ENCODE measurements at places on chromosomes 12 and 14.

- DNase-seq = no peak
These were observed 38.7 kb upstream of the TBX5 start for GRCh38 chr12:114444422-114445279.

DNA sequence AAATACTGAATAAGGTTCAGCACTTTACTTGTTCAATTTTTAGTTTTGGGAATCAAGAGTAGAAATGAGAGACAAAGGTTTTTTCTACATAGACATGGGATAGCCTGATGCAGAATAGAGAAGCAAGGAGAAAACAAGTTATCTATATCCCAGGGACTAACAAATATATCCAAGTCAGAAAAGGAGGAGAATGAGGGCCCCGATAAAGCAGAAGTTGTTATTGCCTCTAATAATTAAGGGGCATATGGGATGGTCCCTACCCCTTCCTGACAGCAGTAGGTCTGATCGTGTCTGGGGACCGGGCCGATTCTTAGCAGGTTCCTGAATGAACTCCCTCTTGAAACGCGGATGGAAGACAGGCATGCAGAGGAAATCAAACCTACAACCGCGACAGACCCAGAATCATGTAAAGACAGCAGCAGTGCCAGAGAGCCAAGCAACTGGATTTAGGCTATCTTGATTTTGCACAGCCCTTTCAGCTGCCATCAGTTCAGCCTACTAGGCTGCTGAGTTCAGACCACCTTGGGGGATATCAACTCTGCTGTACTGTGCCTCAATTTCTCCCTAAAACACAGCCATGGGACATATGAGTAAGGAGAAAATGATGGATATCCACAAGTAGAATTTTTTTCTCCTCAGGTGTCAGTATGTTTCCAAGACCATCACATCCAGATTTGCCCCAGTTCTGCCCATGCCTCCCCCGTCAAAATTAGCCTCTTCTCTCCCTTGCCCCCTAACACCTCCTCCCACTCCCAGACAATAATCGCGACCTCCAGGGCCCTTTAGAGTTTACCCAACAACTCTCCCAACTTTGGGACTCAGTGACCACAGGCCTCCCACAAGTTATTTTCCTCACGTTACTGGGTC, 706 bp downstream of the PRMT5 start:
- no peak for DNase-seq

DNA sequence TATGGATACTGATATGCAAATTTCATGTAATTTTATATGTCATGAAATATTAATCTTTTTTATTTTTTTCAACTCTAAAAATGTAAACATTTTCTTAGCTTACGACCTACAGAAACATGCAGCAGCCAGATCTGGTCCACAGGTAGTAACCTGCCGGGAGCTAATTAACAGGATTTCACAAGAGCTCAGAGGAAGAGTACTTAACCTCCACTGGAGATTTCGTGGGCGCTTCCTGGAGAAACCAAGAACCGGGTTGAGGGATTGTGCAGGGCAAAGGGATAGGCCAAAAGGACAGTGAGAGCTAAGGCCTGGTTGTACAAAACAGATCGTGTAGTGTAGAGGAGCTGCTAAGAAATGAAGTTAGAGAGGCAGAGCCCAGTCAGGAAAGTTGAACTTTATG, 315.7 kb downstream of the PAWR start:
- no peak for DNase-seq

DNA sequence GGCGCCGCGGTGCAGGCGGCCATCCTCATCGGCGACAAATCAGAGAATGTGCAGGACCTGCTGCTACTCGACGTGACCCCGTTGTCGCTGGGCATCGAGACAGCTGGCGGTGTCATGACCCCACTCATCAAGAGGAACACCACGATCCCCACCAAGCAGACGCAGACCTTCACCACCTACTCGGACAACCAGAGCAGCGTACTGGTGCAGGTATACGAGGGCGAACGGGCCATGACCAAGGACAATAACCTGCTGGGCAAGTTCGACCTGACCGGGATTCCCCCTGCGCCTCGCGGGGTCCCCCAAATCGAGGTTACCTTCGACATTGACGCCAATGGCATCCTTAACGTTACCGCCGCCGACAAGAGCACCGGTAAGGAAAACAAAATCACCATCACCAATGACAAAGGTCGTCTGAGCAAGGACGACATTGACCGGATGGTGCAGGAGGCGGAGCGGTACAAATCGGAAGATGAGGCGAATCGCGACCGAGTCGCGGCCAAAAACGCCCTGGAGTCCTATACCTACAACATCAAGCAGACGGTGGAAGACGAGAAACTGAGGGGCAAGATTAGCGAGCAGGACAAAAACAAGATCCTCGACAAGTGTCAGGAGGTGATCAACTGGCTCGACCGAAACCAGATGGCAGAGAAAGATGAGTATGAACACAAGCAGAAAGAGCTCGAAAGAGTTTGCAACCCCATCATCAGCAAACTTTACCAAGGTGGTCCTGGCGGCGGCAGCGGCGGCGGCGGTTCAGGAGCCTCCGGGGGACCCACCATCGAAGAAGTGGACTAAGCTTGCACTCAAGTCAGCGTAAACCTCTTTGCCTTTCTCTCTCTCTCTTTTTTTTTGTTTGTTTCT, 1.7 kb downstream of the HSPA2 start:
- DNase-seq = no peak

DNA sequence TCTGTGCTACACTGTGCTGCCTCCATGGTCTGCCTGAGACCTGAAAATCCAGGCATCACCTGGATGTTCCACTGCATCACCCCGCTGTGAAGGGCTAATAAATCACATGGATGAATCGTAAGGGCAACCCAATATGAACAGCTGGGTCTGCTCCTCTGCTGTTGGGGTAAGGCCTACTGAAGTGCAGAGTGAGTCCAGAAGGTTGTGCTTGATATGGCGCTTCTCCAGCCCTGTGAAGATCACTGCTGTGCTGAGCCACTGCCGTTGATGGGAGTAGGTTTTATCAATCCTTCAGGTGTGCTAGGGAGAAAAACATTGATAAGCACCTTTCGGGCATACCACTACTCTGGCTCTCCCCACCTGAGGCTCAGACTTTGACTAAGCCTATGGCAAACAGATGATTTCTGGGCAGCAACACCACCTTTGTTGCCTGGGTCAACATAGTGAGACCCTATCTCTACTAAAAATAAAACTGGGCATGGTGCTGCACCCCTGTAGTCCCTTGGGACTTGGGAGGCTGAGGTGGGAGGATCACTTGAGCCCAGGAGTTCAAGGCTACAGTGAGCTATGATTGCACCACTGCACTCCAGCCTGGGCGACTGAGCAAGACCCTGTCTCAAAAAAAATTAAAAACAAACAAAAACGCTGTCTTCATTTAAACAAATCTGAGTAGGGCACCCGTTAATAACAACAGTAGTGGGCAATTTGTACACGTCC, 1.7 kb downstream of the ACVRL1 start:
- no peak for DNase-seq

DNA sequence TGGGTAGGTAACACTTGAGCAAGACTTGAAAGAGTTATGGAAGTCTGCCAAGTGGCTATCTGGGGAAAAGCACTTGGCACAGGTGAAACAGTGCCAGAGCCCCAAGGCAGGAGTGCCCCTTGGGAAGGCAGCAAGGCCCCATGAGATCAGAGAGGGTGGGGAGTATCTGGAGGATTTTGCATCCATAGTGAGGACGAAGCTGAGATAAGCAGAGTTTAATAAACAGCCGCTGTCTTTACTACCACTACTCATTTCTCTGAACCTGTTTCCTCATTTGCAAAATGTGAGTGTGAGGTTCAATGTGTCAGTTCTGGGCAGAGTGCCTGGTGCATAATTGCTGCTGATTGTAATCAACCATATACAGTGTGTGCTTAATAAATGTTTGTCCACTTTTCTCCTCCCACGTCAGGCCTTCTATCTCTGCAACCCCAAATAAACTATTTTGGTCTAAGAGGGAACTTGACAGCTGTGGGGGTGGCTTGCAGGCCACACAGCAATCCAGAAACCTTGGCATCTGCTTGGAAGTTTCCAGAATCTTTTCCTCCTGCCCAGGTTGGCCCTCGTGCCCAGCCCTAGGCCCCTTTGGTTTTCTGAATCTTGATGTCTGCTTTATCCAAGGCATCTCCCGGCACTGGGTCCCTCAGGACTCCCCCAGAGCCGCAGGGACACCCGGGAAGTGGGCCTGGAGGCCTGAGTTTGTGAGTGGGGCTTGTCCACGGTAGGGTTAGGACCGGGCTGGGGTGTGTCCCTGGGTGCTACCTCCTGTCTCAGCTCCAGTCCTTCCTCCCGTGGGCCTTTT, 4.5 kb downstream of the ABCB9 start:
- DNase-seq = no peak

DNA sequence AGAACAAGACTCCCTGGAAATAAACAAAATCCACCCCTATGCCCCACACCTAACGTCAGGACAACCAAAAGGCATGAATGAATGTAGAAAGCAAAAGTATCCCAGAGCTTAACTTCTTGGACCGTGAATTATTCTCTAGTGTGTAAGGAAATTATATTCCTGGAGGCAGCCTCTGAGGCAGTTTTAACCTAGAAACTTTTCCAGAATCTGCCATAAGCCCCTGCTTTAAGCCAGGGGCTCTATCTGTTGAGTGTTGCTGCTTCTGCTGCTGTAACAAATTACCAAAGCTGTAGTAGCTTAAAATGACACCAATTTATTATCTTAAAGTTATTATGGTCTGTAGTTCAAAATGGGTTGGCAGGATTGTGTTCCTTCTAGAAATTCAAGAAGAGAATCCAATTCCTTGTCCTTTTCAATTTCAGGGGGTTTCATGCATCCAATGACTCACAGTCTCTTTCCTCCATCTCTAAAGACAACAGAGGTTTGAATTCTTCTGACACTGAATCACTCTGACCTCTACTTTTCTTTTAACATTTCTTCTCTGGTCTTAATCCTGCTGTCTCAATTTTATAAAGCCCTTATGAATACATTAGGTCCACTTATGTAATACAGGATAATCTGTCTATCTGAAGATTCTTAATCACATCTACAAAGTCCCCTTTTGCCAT, 242.7 kb downstream of the ATXN7L3B start:
- DNase-seq = no peak

GRCh38 chr12:8644345-8645248, 18.0 kb downstream of the MFAP5 start:
- DNase-seq = no peak

- no peak for DNase-seq
These were observed 137.2 kb upstream of the DHRS4 start for GRCh38 chr14:23816371-23816770.

DNA sequence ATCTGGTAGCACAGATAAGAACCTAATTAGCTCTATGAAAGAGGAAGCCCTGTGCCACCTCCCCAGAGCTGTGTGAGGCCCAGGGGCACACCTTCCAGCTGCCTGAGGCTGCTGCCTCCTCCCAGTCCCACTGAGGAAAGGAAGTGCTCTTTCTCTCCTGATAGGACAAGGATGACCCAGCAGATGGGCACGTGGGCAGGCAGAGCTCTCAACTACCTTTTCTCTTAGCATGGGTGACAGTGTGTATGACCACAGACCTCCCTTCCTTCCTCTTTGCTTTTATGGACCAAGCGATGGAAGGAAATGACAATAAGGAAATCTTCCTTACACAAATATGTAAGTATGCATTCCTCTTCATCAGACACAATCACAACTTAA, 127.6 kb upstream of the AMIGO2 start:
- no peak for DNase-seq

GRCh38 chr12:1795221-1795784, 25.1 kb upstream of the LRTM2 start:
- no peak for DNase-seq

DNA sequence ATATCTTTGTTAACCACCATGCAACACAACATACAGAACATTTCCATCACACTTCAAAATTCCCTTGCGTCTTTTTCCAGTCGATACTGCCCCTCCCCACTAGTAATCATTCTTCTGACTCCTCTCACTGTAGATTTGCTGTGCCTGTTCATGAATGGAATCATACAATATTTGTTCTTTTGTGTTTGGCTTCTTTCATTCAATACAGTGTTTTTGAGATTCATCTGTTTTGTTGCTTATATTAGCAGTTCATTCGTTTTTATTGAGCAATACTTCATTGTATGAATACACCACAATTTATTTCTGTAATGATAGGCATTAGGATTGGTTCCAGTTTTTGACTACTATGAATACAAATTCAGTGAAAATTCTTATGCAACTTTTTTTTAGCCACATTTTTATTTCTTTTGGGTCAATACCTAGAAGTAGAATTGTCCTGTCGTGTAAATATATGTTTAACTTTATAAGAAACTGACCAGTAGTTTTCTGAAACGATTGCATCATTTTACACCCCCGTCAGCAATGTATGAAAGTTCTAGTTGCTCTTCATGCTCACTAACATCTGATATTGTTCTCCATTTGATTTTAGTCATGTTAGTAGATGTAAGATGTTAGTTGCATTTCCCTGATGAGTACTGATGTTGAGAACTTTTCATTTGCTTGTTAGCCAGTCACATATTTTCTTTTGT, 127.5 kb downstream of the TGFB3 start:
- DNase-seq = peak; percentile 84

DNA sequence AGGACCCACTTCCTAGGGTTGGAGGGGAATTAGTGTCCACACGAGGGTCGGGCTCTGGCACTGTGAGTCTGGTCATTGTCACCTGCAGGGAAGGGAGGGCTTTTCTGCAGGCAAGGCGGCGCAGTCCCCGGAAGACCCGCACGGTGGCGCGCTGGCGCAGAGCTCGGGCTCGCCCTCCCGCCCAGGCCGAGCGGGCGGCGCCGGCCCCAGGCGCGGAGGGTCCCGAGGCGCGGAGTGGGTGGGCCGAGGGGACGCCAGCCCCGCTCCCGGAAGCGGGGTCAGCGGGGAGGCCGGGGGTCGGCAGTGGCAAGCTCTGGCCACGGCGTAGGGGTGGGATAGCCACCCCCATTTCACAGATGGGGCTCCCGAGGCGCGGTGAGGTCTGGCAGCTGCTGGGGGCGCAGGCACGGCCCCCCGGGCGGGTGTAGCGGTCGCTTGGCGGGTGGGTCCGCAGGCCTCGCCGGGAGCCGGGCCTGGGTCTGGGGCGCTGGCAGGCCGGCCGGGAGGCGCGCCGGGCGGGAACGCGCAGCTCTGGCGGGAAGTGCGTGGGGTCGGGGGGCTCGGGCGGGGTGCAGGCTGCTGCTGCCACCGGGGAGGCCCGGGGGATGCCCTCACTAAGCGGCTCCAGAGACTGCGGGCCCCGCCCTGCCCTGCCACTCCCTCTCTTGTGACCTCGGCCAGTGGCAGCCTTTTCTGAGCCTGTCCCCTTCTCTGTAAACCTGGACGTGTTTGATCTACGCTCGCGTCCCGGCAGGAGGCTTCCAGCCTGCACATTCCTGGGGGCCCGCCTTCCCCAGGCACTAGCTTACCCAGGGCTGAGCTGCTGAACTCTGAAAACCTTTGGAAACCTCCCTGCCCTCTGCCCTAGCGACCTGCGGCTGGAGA, 46.1 kb downstream of the CYP46A1 start:
- DNase-seq = peak; percentile 67

GRCh38 chr12:94174576-94174975, 26.2 kb downstream of the PLXNC1 start:
- DNase-seq = no peak

DNA sequence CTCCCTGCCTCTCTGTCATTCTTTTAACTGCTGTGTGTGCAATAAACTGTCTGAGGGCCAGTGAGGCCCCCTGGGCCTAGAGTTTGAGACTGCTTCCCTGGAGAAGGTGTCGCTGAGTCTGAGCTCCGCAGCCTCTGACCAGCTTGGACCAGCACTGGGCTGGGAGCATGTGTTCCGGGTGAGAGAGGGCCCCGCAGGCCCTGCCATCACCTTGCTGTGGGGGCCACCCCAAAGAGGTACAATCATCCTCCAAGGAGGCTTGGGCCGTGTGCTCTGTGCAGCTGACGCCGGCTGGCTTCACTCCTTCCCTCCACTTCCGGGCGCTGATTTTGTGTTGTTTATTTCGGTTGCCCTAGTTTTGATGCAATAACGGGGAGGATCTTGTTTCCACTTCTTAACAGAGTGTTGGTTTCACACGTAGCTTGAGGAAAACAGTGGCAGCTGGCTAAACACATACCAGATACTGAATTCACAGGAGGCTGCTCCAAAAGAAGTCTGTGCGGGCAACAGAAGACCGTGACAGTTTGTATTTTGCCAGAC, 121.6 kb downstream of the TMEM132C start:
- peak; percentile 82 for DNase-seq
